T-cell (primary cell): ENCODE measurements at places on chromosomes 16 and 17. TPM values are rescaled to one million over a fixed set of nuclear protein-coding genes. Genes with fewer than 3 reads are reported as not detected.

The PIMREG gene
- total RNA-seq: 0.23 TPM

The KRTAP1-1 gene
- not detected for total RNA-seq

The RNF213 gene
- total RNA-seq: 628 TPM

The GNG13 gene
- total RNA-seq: not detected

The CPNE7 gene
- 8.7 TPM for total RNA-seq

The TEDC2 gene
- total RNA-seq: 0.85 TPM

The RASD1 gene
- 1.2 TPM for total RNA-seq

The LGALS9C gene
- not detected for total RNA-seq

DNA sequence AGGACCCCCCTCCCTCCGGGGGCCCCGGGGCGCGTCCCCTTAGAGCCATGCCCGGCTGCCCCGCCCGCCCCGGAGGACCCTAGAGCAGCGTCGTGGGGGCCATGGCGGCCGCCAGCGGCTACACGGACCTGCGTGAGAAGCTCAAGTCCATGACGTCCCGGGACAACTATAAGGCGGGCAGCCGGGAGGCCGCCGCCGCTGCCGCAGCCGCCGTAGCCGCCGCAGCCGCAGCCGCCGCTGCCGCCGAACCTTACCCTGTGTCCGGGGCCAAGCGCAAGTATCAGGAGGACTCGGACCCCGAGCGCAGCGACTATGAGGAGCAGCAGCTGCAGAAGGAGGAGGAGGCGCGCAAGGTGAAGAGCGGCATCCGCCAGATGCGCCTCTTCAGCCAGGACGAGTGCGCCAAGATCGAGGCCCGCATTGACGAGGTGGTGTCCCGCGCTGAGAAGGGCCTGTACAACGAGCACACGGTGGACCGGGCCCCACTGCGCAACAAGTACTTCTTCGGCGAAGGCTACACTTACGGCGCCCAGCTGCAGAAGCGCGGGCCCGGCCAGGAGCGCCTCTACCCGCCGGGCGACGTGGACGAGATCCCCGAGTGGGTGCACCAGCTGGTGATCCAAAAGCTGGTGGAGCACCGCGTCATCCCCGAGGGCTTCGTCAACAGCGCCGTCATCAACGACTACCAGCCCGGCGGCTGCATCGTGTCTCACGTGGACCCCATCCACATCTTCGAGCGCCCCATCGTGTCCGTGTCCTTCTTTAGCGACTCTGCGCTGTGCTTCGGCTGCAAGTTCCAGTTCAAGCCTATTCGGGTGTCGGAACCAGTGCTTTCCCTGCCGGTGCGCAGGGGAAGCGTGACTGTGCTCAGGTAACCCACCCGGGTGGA, 759 bp downstream of the ALKBH5 start:
- DNase-seq: peak; percentile 74

GRCh38 chr17:38942696-38943334, 17.4 kb downstream of the LASP1NB start:
- DNase-seq: no peak

DNA sequence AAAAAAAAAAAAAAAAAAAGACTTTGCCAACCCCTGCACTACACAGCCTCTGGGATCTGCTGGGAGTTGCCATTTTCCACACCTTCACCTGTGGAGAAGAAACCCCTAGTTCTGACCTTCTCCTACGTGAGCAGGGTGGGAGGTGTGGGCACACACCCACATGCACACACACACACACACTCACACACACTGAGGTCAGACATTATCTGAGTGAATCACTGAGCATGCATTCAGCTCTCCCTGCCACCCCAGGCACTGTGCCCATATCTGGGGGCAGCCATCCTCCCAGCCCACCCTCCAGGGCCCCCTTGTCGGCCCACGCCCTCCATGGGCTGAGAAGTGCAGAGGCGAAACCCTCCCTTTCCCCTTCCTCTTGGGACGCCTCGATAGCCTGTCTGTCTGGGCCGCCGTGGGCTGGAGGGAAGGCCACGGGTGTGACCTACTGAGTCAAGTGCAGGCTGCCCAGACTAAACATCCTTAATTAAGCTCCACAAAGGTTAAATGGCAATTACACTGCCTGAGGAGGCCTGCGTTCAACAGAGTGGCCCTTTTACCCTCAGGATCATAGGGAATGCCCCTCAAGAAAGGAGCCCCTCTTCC, 143.8 kb downstream of the C16orf95 start:
- no peak for DNase-seq

- DNase-seq: no peak
Measured at GRCh38 chr17:76050538-76051467, 21.5 kb downstream of the SRP68 start.

DNA sequence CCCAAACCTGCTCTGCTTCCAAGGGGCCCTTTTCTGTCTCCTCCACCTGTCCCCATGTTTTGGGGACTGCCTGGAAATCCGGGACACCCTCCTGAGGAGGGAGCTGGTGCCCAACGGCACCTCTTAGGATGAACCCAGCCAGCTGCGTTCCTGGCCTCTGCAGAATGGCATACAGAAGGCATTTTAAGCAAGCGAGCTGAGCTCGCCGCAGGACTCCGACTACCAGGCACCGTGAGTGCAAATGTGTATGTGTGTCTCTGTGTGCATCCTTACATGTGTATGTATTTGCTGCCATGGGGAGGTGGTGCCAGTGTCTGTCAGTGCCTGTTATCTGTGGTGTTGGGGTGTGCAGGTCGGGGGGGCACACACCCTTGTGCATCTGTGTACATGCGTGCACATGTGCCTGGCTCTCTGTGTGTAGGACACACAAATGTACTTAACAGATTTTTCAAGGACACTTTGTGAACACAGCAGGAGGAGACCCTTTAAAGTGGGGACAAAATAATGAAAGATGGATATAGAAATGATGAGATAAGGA, 39.3 kb downstream of the ABAT start:
- no peak for DNase-seq

- no peak for DNase-seq
Measured at GRCh38 chr16:1520461-1520860, 13.0 kb upstream of the TMEM204 start.

DNA sequence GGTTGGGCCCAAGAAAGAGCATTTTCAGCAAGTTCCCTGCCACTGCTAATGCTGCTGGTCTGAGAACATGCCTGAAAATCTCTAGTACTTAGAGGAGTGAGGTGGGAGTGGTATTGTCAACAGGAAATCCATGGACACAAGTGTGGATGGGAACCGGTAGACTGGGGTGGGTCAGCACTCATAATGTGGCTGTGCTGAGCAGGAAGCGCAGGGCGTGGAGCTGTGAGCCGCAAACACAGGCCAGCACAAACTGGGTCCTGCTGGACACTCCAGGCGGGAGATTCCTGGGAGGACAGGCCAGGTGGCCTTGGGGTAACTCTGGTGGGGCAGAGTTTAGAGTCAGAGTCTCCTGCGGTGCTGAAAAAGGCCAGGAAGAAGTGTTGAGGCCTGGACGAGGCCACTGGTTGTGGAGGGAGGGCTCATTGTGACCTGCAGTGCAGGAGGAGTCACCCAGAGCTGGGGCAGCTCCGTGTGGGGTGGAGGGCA, 62.6 kb downstream of the BANP start:
- DNase-seq: no peak

DNA sequence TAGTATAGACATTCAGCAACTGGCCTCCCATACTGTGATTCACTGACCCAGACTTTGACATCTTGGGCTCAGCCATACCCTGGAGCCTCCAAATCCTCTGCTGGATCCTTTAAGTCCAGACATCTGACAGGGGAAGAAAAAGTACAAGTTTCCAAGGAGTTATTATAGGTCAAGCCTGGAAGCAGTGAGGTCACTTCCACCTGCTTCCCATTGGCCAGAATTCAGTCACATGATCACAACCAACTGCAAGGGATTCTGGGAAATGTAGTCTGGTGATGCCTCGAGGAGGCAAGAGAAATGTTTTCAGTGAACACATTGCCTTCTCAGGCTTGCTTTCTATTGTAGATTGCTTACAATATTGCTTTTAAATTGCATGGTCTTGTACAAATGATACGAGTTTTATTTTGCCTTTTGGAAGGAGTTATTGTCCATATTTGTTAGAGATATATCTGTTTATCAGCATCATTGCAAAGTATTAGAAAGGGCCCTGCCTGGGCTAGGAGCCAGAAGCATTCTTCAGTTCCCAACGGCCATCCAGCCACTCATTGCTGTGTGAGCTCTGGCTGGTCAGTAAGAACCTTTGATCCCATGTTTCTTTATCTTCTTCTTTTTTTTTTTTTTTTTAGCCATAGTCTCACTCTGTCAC, 696.9 kb downstream of the WWOX start:
- DNase-seq: no peak

DNA sequence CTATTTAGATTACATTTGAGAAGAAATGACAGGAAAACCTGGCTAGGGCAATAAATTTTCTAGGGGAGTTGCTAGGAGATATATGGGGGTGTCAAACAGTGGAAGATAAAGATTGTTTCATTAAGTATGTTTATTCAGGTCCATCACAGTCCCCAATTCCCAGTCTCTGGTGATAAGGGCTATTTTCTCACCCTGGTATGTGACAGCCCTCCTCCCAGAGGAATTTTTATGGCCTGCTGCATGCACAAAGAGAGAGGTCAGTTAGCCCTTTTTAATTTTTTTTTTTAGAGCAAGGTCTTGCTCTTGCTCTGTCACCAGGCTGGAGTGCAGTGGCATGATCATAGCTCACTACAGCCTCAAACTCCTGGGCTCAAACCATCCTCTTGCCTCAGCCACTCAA, 53.6 kb upstream of the ATF7IP2 start:
- DNase-seq: no peak

- no peak for DNase-seq
Measured at GRCh38 chr16:85970738-85971137, 71.8 kb downstream of the IRF8 start.

GRCh38 chr16:62732092-62732491, 695.9 kb upstream of the CDH8 start:
- no peak for DNase-seq

DNA sequence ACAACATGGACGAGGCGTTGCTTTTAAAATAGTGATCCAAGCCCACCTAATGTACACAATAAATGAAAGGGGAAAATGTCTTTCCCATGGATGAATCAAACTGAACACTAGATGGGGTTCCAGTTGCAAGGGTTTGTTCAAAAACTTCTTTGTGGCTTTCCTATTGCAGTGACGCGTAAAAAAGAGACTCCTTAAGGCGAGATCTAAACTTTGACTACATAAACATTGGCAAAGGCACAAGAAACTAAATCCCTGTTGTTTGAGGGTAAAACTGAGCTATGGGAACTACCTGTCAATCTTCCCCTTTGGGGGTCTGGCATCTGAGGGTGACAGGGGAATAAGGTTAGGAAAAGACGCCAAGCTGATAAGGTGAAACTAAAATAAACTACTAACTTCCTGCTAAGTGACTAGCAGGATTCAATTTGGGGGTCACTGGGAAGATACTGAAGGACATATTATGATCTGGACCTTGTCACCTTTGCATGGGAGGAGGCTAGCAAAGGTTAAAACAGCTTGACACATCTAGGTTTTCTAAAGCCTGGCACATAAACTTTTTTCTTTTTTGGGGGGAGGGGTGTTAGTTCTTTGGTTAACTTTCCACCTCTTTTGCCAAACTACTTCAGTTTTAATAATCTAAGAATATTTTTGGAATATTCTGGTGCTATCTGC, 4.7 kb downstream of the SALL1 start:
- no peak for DNase-seq

- no peak for DNase-seq
Measured at GRCh38 chr17:42642336-42642735, 16.7 kb upstream of the TUBG2 start.

DNA sequence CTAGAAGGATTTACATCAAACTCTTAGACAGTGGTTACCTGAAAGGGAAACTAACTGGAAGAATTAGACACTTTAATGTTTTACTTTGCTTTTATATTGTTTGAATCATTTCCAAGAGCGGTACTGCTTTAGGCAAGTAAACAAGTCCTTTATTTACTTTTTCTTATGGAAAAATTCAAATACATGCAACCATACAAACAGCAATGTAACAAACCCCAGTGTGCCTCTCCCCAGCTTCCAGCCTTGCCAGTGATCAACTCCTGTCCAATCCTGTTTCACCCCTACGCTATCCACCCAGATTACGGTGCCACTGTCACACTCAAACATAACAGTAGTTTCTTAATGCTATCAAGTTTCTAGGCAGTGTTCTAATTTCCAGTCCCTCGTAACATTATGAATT, 85.9 kb downstream of the C16orf95 start:
- DNase-seq: no peak

DNA sequence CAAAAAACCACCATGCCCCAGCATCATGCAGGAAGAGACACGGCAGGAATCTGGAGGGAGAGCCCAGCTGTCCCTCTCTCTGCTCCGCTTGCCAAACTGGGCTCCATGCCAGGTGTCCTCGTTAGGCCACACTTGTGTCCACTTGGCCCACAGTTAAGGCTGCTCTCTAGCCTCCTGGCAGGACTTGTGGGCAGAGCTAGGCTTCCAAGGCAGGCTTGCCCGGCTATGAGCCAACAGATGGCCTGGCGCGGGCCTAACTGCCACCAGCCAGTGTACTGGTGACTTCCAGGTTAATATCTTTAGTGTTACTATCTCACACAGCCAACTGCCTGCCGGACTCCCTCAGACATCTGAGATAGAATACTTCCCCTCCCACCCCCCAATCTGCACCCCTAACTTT, 10.6 kb downstream of the ATP6V0D1 start:
- DNase-seq: no peak

DNA sequence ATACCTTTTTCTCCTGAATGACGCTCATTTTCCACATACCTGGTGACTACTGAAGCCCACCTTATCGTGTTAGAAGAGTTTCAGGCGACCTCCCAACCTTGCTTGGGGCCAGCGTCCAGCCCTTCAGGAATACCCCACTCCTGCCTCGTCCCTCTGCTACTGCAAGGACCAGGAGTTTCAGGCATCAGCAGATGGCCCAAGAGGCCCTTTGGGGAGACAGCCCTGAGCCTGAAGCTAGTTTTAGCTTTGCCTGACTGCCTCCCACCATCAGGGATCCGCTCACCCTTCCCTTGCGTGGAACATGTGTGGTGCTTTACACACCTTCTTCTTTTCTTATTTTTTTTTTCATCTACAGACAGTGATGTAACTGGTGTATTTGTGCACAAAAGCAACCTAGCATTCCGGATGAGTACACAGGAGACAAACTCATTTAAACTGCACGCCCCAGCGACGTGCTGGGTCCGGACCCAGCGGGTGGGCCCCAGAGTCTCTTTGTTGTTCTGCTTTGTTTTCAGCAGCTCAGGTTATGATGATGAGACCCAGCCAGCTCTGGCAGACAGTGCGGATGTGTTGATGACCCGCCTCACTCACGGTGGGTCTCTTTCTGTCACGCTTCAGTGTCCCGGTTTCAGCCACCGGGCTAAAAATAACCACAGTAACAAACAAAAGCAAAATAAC, 242.4 kb downstream of the C16orf95 start:
- DNase-seq: no peak

- DNase-seq: no peak
Measured at GRCh38 chr16:80300876-80301275, 239.9 kb upstream of the DYNLRB2 start.

- no peak for DNase-seq
Measured at GRCh38 chr17:77883213-77883650, 75.3 kb upstream of the TNRC6C start.

GRCh38 chr16:54817432-54817831, 113.2 kb upstream of the IRX5 start:
- DNase-seq: no peak

DNA sequence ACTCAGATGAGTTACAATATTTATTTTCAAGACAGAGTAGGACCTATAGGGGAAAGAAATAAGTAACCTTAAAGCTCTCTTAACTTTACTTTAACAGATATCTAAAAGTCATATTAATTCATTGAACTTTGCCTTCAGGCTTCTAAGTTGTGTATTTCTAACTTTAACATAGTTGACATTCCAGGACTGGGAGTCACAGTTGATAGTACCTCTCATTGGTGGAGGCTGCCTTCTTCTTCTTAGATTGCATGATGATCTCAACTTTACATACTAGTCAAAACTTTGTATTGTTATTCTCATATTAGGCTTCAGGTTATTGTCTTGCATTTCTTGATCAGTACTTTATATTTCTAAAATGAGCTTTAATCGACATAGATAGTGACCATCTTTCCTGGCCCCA, 350.1 kb upstream of the KIF2B start:
- no peak for DNase-seq
